ENCODE measurements at places on chromosomes 12 and 14. TPM values are rescaled to one million over a fixed set of nuclear protein-coding genes. Genes with fewer than 3 reads are reported as not detected.

DNA sequence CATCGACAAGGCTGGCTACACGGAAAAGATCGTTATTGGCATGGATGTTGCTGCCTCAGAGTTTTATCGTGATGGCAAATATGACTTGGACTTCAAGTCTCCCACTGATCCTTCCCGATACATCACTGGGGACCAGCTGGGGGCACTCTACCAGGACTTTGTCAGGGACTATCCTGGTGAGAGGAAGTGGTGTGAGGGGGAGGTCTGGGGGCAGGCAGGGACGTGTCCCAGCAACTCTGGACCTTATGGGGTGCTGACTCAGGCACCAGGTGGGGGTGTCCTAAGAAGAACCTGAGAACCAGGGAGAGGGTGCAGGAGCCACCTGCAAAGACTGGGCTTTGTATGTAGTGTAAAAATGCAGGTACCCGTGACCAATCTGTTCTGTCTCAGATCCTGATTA is 5.2 kb downstream of the ENO2 start:
- DNase-seq = no peak

The TMEM179 gene
- total RNA-seq = not detected

DNA sequence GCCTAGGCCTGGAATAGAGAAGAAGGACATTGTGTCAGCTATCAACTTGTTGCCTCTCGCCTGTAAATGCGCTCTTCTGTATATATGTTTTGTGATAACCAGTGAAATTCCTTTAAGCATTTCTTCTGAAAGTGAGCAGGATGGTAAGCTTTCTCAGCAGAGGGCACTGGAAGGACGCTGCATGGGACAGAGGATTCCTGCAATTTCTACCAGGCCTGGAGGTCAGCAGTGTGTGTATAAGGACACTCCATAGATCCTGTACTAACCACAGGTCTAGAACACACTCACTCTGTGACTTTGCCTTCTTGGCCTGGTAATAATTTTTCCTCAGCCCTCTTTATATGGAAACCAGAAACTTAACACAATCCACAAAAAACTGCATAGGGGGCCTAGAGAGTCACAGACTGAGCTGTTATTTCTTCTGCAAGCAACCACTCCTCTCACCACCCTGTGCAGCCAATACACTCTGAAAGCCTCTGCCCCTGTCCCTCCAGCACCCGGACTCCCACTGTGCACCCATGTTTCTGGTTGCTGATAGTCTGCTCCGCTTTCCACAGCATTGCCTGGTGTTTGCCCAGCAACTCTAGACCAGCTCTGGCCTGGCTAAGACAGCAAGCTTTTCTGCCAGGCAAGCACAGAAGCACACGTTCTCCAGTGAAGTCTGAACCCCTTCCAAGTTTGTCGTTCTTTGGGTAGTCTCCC is 94.0 kb upstream of the RMST start:
- DNase-seq = no peak

DNA sequence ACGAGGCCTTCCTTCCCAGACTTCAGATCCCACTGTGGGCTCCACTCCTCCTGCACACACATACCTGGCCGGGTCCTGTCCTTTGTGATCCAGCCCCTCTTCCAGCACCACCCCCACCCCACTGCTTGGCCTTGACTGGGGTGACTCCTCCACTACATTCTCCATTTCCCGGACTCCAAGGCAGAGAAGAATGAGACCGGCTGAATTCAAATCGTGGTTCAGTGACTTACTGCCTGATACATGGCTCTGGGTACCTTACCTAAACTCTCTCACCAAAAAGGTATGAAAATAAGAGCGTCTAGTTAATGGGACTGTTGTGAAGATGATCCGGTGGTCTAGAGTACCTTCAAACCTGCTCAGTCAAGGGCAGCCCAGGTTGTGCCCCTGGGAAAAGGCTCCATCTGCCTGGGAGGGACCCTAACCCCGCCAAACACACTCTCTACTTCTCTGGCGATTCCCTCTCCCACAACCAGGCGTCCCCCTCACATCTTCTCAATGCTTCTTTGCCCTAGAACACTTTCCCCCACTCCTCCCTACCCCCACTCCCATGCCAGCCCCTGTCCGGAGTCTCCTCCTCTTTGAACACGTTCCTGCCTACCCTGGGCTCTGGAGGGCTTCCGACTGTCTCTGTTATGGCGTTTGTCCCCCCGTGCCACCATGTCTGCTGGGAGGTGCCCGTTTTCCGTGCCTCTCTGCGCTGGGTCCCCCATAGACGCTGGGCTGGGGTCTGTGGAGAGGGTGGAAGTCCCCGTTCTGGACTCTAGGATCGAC is 1.5 kb upstream of the ZBTB42 start:
- DNase-seq = no peak

GRCh38 chr12:25376985-25377384 is 126.3 kb upstream of the KRAS start:
- DNase-seq = no peak

DNA sequence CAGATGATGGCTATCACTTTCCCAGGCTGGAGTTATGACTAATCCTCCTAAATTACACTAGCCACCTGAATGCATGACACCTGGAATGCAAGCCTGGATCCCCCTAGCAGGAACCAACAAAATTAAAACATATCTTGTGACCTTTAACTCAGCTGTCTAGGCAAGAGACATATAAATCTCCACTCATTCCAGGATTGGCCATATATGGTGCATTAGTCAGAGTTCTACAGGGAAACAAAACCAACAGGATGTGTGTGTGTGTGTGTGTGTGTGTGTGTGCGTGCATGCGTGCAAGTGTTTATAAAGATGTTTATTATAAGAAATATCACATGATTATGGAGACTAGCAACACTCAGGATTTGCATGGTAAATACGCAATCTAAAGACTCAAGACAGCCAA is 212.8 kb downstream of the KIF21A start:
- peak; percentile 34 for DNase-seq

DNA sequence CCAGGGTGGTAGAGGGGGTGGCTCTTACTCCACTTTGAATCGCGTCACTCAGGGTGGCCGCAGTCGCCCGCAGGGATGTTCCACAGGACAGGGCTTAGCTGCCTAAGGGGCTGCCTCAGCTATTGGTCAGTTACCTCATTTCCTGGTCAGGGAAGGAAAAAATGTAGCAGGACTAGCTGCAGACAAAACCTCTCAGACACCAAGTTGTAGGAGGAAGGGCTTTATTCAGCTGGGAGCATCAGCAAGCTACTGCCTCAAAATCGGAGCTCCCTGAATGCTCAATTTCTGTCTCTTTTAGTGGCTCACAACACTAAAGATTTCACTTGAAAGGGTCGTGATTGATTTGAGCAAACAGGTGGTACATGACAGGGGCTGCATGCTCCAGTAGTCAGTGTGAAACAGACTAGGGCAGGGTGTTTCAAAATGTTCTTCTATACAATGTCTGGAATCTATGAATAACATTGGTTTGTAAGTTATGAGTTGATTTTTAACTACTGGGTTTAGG is 6.4 kb upstream of the CLEC6A start:
- no peak for DNase-seq

The VIPAS39 gene
- total RNA-seq = 36.3 TPM

DNA sequence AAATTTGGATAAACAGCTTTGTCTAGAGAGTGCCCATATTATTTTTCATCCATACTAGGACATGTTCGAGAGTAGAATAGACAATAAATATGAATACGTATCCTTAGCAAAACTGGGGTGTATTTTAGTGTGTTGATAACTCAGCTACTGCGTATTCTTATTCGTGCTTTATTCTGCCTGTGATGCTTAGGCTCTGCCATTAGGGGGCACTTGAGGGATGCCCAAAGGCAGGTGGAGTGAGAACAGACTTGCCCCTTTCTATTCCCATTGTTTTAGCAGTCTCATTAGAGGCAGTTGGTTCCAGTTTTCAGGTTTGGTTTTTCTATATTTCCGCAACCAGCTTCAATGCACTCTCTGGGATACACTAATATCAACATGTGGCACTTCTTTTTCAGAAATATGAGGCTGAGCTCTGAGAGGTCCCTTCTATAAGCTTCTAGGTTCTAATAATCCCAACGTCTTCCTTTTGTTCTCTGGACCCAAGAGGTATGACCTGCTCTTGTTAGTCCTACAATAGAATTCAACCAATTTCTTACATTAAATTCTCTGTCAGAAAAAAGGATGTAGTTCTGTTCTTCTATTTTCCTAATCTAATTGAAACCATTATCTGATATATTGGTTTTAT is 985.7 kb upstream of the FBXO33 start:
- no peak for DNase-seq

GRCh38 chr12:11805043-11805442 is 155.6 kb downstream of the ETV6 start:
- DNase-seq = no peak

The ASCL1 gene
- not detected for total RNA-seq

DNA sequence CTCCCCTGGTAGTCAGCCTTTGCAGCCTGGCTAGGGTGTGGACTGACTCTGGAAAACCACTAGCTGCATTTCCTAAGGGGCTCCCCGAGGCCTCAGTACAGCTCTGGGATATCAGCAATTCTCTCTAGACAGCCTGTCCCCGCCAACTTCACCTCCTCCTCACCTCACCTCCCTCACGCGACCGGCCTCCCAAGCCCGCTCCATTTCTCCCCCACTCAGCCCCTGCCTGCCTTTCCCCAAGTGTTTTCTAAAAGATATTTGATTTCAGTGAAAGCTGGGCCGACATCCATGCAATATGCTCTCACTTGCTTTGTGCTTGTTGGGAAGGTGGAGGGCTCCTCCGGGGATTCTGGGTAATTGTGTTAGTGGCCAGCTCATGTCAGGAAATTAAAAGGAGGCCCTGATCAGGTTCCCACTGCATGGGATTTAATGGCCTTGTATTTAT is 91.8 kb downstream of the ESRRB start:
- DNase-seq = no peak

The SPRYD3 gene
- 23.9 TPM for total RNA-seq

The KRT73 gene
- not detected for total RNA-seq

- no peak for DNase-seq
Observed at GRCh38 chr12:113852695-113853490, 113.2 kb downstream of the RBM19 start.

The HCAR1 gene
- total RNA-seq = not detected

- peak; percentile 77 for DNase-seq
Observed at GRCh38 chr12:26187014-26187798, 8.2 kb upstream of the SSPN start.

GRCh38 chr14:56248442-56248841 is 130.2 kb downstream of the PELI2 start:
- no peak for DNase-seq

DNA sequence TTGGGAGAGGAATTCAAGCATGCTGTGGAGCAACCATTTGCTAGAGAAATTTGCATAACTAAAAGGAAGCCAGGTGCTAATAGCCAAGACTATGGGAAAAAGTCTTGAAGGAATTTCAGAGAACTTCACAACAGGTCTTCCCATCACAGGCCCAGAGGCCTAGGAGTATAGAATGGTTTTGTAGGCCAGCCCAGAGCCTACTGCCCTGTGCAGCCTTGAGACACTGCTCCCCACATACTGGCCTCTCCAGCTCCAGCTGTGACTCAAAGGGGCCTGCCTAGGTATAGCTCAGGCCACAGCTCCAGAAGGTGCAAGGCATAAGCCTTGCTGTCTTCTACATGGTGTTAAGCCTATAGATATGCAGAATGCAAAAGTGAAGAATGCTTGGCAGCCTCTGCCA is 227.1 kb downstream of the SLC2A13 start:
- DNase-seq = no peak

The TMEM52B gene
- total RNA-seq = not detected

GRCh38 chr12:111029732-111030131 is 109.4 kb upstream of the MYL2 start:
- DNase-seq = no peak

DNA sequence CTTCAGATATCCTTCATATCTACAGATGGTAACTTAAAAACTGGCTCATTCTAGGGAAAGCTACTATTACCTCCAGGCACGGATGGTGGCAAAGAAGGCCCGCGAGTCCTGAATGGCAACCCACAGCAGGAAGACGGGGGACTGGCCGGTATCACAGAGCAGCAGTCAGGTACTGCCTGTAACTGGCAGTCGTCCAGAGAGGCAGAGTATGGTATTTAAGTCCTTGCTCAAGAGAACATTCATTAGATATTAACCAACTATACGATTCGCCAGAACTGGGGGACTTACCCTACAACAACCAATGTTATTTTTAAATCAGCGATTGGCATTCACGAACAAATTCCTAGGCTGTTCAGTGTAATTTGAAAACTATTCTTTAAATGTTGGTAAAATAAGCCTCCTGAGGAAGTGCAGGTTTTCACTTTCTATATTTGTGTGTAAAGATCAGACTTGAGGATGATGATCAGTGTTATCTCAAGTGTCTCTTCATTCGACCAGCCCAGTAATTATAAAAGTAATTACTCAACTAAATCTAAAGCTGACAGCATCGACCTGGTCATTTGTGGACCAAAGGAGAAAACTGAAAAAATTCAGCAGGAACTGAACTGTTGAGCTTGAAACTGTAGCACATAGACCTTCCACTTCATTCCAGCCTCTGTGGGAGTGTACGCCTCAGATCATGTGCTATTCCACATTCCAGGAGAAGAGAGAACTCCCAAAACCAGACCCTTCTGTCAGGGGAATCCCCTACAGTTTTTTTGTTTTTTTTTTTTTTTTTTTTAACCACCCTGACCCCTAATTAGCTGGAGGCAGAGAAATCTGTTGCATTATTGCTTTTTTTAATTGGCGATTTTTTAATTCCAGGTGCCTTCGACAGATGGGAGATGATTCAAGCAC is 75.6 kb downstream of the ESR2 start:
- DNase-seq = no peak

GRCh38 chr12:49838973-49839633 is 3.8 kb downstream of the BCDIN3D start:
- DNase-seq = no peak

The SIX1 gene
- 4.1 TPM for total RNA-seq

- peak; percentile 92 for DNase-seq
Observed at GRCh38 chr14:31026450-31027235, 464 bp upstream of the STRN3 start.

GRCh38 chr14:53286301-53286700 is 133.2 kb upstream of the DDHD1 start:
- DNase-seq = no peak

GRCh38 chr12:120909633-120910298 is 5.6 kb upstream of the SPPL3 start:
- no peak for DNase-seq

DNA sequence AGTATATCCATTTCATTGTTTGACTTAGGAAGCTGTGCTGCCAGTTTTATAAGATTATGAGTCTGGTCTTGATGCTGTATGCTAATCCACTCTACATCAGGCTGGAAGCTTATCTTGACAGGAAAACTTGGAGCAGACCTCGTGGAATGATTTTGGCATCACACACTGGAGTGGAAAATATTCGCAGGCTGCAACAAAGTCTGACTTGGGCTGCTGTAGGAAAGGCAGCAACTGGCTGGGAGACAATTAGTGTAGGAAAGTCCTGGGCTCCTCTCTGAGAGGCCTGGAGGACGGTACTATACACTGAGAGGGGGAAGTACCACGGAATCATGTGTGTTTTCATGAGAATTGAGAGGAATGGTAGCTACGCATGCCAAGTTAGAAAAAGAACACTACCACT is 383.7 kb downstream of the ETNK1 start:
- DNase-seq = no peak

Data from MG63 (cell line).